ENCODE measurements at places on chromosomes 7 and 10. TPM values are rescaled to one million over a fixed set of nuclear protein-coding genes. Genes with fewer than 3 reads are reported as not detected.

DNA sequence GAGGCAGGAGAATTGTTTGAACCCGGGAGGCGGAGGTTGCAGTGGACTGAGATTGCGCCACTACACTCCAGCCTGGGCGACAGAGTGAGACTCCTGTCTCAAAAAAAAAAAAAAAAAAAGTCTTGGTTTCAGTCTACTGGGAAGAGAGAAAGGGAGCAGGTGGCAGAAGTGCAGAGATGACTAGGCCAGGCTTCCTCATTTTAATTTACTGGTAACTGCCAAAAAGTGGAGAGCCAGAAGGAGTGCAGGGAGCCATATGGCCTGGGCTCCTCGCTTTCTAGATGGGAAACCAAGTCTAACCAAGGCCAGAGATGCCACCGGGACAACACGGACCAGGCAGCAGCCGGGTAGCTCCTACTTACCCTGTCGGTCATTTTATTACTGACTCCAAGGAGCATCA is 12.2 kb downstream of the SEPHS1 start:
- no peak for DNase-seq

GRCh38 chr10:124921261-124921660 is 20.7 kb upstream of the ZRANB1 start:
- no peak for DNase-seq

- no peak for DNase-seq
Measured at GRCh38 chr7:151951672-151952338, 4.4 kb upstream of the GALNTL5 start.

DNA sequence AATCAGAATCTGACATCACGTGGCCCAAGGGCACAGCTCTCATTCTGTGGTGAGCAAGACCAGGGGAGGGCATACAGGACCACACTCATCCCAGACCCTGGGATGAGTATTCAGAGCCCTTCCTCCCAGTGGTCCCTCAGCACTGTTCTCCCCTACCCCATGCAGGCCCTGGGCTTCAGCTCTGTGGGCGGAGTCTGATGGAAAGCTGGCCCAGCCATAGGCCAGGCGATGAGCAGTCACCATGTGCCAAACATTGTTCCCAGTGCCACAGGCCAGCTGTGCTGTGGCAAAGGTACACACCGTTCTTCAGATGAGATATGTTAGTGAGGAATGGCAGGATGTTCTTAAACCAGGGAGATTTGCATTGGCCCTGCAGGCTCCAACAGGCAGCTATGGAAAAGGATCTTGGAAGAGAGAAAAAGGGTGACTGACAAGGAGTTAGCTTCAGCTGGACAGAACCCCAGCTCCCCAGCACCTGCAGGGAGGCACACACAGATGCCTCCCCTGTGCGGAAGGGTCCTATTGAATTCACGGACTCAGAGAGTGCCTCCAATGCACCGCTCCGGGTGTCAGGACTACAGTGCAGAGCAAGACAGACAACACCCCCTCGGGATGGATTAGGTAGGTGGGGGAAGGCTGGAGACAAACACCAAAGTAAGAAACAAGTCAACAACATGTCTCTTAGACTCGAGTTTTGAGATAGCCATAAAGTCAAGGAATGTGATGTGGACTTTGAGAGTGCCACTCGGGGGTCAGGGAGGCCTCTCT is 596.0 kb upstream of the MGMT start:
- no peak for DNase-seq

DNA sequence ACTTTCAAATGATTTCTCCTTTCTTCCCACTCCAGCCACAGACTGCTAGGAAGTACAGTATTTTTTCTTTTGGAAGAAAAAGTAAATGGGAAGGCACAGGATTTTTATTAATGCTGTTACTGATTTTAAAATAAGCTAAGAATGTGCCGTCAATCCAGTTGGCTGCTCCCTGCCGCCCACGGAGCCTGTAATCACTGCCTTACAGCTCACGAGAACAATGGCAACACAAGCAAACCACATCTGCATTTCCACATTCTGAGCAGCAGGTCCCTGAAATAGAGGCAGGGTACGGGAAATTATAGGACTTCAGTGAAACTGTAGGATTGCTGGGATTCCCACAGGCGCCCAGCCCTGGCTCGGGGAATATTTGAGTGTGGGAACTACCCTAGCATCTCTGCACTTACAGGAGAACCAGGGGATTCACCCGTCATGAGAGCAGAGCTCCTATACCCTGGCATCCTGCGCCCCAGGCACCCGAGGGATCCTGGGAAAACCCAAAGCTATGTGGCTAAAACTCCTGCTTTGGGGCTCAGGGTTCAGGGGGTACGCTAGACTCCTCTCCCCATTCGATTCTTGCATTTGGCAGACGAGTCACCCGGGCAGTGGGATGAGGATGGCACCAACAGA is 72.9 kb upstream of the TNS3 start:
- no peak for DNase-seq

DNA sequence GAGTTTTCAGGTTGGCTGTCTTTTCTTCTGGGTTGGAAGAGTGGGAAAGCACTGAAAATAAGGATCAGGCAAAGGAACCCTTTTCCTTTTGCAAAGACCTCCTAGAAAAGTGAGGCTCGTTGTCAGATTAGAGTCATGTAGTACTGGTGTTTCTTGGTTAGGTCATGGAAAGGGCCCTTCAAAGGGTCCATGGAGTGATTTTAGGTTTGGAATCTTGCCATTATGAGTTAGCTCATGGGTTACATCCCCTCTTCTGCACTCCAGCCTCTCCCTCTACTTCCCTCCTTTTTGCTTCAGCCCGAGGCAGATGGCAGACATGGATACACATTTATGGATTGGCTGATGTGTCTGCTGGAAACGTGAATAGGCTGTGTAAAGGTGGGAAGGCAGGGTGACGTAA is 47.0 kb downstream of the CREB5 start:
- DNase-seq, result no peak

- DNase-seq, result no peak
Measured at GRCh38 chr7:11848251-11848650, 16.3 kb upstream of the THSD7A start.

DNA sequence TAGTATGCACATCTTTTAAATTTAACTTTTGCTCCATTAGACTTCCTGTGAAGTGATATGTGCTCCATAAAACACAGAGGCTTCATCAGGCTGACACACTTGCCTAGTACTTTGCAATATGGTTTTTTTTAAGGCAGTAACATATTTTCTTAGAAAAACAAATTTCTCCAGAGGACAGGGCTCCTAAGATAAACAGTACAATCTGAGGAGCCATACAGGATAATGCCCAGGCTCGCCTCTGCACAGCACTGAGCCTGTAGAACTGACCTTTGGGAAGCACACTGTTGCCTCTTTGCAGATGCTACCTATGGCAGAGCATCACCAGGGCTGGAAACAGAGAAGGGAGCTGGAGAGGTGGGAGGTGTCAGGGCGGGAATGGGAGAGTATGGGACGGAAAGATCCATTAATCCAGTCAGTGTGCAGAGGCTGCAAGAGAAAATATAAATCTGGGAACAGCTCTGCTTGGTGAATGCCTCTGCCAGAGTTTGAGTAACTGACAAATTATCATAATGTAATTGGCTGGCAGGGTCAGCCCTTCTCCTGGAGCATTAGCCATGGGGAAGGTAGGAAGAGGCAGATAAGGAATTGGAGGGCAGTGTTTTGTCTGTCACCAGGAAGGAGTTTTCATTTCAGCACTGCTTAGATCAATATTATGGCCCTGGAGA is 132.3 kb downstream of the CREB5 start:
- DNase-seq, result no peak

- DNase-seq, result no peak
Measured at GRCh38 chr10:132264306-132264950, 43.3 kb downstream of the STK32C start.

- DNase-seq, result no peak
Measured at GRCh38 chr10:3750006-3750816, 34.8 kb downstream of the KLF6 start.

DNA sequence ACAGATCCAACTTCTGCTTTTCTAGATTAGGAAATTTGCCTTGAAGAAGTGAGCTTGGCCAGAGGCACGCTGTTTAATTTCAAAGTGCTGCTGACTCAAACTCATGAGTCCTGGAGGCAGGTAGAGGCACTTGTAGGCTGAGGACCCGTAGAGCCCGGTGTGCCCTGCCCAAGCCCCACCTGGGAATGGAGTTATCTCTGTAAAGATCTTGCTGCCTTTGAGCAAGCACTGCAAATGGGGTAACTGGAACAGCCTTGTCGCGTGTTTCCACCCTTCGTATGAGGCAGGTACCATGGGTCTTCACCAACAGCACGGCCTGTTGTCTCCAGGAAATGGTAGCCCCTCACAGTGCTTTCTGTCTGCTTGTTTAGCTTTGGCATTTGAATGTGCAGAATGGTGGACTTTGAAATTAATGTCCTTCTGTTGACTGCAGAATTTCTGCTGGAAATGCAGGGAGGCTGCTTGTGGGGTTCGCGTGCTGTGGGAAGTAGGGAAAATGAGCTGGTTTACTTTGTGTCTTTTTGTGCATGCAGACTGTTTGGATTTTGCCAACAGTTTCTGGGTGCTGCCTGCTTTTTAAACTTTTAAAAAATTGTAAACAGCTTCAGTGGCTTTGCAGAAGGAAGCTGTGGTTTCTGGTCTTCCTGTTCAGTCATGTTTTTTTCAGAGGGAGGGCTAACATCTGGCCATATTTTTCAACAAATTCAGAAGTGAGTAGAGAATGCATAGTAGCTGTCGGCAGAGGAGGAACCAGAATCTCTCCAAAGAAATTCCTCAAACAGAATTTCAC is 27.2 kb downstream of the CCM2 start:
- DNase-seq, result no peak

GRCh38 chr10:58817201-58817846 is 304.7 kb downstream of the BICC1 start:
- no peak for DNase-seq

DNA sequence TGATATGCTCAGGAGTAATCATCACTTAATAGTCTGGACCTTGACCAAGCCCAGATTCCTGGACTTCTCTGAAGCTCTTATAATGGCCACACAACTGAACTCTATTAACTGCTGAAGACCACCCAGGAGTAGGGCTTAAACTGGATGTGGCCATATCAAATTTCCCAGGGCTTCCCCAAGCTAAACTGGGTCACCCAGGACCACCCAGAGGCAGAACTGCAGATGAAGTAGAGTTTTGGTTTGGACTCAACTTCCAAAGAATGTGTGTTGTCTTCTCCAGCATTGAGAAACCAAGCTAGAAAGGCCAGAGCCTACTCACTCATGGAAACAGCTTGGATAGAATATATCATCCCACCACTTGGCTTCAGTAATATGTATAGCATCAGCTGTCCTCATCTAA is 358.2 kb upstream of the MEOX2 start:
- DNase-seq, result no peak

NRCAM gene
- 2.5 TPM for total RNA-seq

ABCC2 gene
- total RNA-seq, result 4.4 TPM

ZNF777 gene
- total RNA-seq, result 16.4 TPM

GIMAP8 gene
- total RNA-seq, result 5.6 TPM

SPDYE2 gene
- total RNA-seq, result 0.64 TPM
